NCI-H1048 (cell line): ENCODE measurements at places on chromosomes 6 and 20.

GRCh38 chr6:144853603-144854002 is 568.5 kb downstream of the UTRN start:
- no peak for DNase-seq

GRCh38 chr20:62480318-62480717 is 4.5 kb upstream of the GATA5 start:
- DNase-seq, result no peak

- no peak for DNase-seq
Observed at GRCh38 chr6:99833034-99833433, 161.0 kb downstream of the MCHR2 start.

GRCh38 chr6:129691709-129692108 is 18.3 kb downstream of the ARHGAP18 start:
- no peak for DNase-seq

- no peak for DNase-seq
Observed at GRCh38 chr6:32615885-32616532, 21.2 kb upstream of the HLA-DQA1 start.

DNA sequence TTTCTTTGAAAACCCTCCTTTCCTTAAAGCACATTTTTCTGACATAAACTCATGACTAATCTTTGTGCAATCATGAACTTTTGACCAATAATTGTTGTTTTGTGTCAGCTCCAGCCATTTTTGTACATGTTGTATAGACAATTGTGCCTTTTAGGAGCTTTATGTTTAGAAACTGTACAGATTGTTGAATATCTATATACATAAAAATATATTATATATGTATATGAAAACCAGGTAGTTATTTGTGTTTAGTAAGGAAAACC is 125.7 kb upstream of the EDN1 start:
- DNase-seq, result no peak

GRCh38 chr20:36249450-36249849 is 13.2 kb downstream of the AAR2 start:
- no peak for DNase-seq

DNA sequence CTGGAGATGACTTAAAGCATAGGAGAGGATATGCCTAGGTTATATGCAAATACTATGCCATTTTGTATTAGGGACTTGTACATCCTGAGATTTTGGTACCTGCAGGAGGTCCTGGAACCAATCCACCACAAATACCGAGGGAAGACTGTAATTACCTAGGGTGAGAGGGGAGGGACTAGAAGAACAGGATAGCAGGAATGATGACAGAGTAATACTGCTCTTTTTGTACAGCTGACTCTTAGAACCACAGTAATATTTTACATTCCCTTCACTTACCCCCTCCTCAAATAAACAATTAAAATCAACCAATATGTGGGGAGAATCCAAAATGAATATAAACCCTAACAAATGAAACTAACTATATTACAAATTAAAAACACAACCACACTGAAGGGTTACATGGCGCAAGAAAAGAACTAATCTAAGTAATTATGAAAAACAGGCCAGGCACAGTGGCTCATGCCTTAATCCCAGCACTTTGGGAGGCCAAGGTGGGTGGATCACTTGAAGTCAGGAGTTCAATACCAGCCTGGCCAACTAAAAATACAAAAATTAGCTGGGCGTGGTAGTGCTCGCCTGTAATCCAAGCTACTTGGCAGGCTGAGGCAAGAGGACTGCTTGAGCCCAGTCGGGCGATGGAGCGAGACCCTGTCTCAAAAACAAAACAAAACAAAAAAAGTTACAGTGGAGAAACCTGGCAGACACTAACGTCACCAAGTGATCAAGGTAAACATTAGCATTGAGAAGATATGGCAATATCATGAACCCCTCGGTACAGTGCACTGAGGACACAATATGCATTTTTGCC is 37.1 kb downstream of the MAP1LC3A start:
- no peak for DNase-seq

GRCh38 chr6:3227363-3228045 is at the start of gene TUBB2B:
TUBB2B (minus strand) TSS chr6:3227653; CDS start chr6:3227543, 110 bp downstream.
- peak; percentile 88 for DNase-seq

- DNase-seq, result no peak
Observed at GRCh38 chr6:48553467-48554189, 442.6 kb upstream of the PTCHD4 start.

DNA sequence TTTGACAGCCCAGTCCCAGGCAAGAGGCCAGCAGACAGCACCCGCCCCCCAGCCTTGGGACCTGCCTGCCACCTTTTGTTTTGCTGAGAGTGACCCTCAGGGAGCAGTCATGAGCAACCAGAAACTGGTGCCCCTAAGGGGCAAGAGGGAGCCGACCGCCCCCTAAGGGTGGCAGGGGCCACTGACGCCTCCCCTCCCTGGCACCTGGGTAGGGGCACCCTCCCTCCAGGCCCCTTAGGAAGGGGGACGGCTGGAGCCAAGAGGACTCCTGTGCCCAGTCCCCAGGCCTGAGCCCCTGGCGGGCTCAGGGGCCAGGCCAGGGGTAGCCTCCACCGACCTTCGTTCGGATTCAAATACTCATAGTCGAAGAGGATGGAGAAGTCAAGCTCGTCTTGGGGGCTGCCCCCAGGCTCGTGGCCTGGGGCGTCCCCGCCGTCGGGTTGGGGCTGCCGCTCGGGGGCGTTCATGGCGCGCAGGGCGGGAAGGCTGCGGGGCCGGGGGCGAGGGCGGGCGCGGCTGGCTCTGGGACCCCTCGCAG is 417 bp downstream of the NFATC2 start:
- no peak for DNase-seq

GRCh38 chr6:48765352-48765961 is 654.5 kb upstream of the PTCHD4 start:
- peak; percentile 17 for DNase-seq

GRCh38 chr6:160132776-160133338 is 11.2 kb downstream of the SLC22A1 start:
- no peak for DNase-seq

DNA sequence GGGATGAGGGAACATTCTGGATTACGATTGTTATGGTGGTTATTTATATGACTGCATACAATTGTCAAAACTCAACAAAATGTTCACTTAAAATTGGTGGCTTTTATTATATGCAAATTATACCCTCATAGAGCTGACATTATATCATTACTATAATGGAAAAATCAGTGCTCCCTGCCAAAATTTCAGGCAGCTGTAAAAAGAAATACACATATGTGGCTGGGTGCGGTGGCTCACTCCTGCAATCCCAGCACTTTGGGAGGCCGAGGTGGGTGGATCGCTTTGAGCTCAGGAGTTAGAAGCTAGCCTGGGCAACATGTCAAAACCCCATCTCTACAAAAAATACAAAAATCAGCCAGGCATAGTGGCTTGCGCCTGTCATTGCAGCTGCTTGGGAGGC is 75.8 kb upstream of the SULF2 start:
- DNase-seq, result no peak

GRCh38 chr6:162372106-162372505 is 355.5 kb downstream of the PRKN start:
- no peak for DNase-seq

- DNase-seq, result no peak
Observed at GRCh38 chr20:2775139-2775538, 25.3 kb downstream of the CPXM1 start.

DNA sequence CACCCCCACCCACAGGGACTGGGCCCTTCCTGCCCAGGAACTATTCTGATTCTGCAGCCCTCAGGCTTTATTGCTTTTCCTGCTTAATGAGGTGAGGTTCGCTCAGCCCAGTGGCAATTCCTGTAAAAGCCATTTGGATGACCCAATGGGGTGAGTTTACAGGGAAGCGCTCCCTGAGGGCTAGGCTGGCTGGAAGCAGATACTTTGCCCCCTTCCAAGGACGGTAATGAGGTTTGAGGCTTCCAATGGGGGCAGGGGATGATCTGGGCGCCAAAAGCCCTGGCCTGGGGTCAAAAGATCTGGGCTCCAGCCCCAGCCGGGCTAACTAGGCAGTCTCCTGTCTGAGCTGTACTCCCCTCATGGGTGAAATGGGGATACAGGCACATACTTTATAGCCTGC is 41.8 kb downstream of the RIPOR3 start:
- DNase-seq, result no peak

GRCh38 chr6:100440935-100441334 is 23.8 kb downstream of the SIM1 start:
- DNase-seq, result no peak

DNA sequence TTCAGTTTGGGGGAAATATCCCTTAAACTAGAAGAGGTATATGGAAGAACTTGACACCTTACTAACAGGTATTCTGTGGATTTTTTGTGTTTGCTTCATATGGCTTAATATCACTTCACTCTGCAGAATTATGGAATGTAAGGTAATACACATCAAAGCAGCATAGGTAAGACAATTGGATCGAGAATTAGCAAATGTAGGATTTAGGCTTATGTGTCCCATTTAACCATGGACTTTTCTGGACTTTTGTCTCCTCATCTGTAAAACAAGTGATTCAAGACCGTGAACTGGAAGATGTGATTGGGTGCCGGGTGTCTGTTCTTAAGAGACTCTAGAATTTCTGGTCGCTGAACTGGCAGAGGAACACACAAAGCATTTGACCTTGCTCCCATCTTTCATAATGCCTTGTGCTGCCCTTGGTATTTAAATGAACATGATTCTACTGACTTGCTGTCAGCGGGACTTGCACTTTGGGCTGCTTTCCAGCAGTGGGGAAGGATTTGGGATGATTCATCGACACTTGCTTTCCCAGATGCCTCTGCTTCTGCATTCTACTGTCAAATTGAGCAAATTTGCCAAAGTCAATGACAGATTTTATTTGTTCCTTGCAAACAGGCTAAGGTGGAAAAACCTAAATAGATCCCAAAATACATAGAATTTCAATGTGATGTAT is 199.8 kb downstream of the PLCB1 start:
- no peak for DNase-seq

GRCh38 chr20:24164360-24164759 is 175.8 kb upstream of the GGTLC1 start:
- DNase-seq, result no peak

DNA sequence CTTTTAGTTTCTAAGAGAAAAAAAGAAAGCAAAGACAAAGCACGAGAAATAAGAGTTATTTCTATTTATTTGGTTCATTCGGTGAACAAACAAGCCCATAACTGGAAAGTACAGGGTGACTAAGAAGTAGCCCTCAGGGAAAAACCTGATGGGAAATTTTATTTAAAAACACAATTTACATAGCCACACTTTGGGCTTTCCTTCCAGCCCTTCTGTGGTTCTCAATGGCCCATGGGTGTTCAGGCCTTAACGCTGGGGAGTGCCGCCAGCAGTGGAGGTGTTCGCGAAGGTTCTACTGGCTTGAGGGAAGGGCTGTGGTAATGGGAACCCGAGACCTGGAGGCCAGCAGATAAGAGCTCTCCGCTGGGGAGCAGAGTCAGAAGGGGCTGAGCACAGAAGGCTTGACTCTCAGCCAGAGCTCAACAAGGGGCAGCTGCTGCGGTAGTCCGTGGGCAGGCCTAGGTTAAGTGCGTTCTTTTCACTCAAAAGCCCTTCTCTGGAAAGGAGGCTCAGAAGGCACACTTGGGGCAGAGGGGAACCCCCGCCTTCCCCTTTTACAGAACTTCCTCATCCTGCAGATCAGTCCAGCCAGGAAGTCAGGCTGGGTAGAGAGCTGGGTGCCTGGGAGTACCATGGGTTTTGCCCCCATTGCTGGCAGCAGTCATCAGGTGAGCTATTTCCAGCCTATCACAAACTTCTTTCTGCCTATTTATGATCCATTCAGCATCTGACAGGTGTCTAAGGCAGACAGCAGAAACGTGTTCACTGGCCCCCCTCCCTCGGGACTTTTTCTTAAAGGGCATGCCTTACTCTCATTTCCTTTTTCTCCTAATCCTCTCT is 8.8 kb upstream of the CD83 start:
- no peak for DNase-seq

DNA sequence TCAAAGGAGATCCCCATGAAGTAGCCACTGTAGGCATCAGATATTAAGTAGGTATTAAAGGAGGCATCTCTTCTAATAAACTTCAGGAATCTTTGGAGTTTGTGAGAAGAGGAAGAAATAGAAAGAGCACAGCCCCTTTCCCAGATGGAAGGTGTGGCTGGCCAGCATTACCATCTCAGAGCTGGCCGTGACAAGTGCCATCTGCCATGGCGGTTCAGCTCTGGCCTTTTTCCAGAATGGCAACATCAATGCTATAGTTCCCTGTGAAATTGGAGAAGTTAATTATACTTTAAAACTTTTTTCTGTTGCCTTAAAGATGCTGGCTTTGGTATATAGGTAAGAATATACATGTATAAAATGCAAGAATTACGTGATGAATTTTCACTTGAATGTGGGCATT is 51.9 kb upstream of the MCUR1 start:
- no peak for DNase-seq

GRCh38 chr6:123316733-123317323 is 319.9 kb downstream of the TRDN start:
- no peak for DNase-seq

GRCh38 chr6:15096894-15097837 is 148.7 kb upstream of the JARID2 start:
- no peak for DNase-seq

DNA sequence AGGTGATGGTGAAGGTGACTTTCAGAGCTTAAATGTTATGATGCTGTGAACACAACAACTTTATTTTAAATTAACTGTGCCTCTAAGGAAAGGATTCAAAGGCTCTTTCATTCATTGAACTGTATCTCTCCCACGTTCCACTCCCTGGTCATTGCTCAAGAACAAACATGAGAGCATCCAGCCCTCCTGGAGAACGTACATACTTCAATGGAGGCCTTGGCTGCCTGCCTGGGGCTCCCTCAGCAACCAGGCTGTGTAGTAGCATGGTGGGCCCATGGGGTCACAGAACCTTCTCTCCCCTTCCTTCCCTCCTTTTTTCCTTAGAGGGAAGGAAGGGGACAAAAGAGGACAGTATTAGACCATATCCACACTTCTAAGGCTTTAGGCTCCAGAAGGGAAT is 234.3 kb downstream of the CDC5L start:
- DNase-seq, result no peak

GRCh38 chr6:18389479-18389878 is 2.3 kb downstream of the RNF144B start:
- DNase-seq, result no peak

DNA sequence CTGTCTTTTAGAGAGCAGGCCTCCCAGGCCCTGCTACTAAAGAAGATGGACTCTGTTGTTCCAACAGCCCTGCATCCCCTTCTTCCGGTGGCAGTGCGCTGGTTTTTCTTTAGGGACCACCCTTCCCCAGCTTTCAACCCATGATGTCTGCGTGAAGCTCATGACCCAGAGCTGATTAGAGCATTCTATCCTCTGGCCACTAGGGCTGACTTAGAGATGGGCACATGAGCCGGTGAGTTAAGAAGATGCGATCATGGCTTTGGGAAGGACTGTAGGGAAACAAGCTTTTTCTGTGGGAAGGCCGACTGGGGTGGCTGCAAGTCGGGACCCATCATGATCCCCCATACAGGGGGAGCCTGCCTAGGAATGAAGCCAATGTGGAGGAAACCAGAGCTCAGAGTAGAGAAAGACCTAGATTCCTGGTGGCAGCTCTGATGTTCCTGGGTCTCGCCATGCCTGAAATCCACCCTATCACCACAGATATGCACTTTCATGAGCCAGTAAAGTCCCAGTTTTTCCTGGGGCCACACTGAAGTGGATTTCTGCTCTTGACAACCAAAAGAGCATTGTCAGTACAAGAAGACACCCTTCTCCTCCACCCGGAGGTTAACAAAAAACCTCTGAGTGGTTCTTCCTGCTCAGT is 29.1 kb upstream of the STX16 start:
- no peak for DNase-seq

GRCh38 chr20:38523697-38524096 is 51.1 kb downstream of the RALGAPB start:
- DNase-seq, result no peak

GRCh38 chr20:51003753-51004152 is 19.2 kb downstream of the KCNG1 start:
- DNase-seq, result no peak

- DNase-seq, result no peak
Observed at GRCh38 chr6:52910091-52910490, 593 bp upstream of the GSTA3 start.
